ENCODE measurements at places on chromosomes 7 and 10.
A peak's percentile ranks its signal among the peaks of the same experiment; 100 is the strongest.

- no peak for DNase-seq
Measured at GRCh38 chr10:119245272-119245671, 37.9 kb downstream of the GRK5 start.

- DNase-seq = no peak
Measured at GRCh38 chr10:67657775-67658174, 38.2 kb downstream of the CTNNA3 start.

GRCh38 chr7:26609082-26609481 is 255.3 kb downstream of the SKAP2 start:
- no peak for DNase-seq

DNA sequence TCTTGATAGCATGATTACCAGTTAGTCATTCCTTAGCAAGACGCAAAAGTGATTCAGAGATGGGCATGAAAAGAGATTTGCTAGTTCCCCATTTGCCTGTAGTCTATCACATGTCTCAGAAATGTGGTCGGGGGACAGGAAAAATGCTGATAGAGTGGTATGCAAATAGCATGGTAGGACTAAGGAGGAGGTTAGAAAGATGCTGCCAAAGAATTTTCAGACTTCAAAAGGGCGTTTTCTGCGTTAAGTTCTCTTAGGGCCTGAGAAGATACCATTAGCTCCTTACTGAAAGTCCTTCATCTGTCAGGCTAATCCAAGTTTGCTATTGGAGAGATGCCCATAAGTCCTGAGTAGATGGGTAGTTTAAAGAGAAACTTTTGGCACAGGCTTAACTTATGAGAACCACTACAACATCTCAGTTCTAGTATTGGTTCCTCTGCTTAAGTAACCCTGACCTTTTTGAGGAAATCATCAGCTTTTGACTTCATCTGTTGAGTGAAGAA is 2.7 kb downstream of the CALD1 start:
- no peak for DNase-seq

DNA sequence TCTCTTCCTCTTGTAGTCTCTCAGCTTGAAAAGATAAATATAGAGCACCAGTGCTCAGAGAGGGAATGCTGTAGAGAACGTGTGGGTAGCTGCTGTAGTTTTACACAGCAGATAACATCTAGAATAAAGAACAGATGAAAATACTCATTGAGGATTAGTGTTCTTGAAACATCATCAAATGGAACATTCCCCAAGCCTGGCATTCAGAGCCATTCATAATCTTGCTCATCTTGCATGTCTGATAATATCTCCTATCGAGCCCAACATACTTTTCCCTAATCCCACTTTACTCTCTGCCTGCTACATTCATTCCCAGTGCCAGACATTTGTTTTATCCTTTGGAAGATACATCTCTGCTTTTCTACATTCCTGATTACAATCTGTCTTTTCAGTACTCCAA is 35.2 kb downstream of the MCU start:
- DNase-seq = peak; percentile 45

DNA sequence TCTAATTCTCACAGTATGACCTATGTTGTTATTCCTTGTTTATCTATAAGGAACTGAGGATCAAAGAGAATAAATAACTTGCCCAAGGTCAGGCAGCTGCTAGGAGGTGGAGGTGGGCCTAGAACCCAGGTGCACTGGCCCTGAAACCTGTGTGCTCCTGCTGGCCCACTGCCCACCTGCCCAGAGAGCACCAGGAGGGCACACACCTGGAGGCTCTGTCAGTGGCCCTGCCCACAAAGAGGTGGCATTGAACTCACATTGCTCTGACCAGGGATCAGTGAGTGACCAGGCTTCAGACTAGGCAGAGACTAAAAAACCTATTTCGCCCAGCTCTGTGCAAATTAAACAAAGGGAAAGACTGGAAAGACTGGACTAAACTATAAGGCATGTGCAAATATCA is 210.6 kb downstream of the TNS3 start:
- DNase-seq = no peak
